ENCODE measurements at places on chromosomes 2 and 18.

- DNase-seq, result no peak
Observed at GRCh38 chr2:113136828-113137775, 9.7 kb downstream of the IL1RN start.

GRCh38 chr2:217362710-217363109 is 502.8 kb upstream of the TNP1 start:
- DNase-seq, result no peak

GRCh38 chr18:23735021-23735464 is 45.8 kb downstream of the LAMA3 start:
- DNase-seq, result no peak

GRCh38 chr2:974502-974901 is 23.9 kb downstream of the SNTG2 start:
- no peak for DNase-seq

DNA sequence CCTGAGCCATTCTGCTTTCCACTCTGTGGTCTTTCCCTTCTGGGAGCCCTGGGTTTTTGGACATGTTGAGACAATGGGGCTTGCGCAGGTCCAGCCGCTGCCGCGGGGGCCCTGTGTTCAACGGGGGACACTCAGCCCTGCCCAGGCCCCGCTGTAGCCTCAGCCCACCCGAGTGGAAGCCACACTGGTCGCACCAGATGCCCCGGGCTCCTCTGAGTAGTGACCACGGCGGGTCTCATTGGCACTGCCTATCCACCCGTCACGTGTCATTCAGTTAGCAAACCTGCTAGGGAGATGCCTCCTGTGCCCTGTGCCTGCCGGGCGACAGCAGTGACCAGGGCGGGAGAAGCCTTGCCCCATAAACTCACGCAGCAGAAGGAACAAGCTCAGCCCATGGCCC is 19.1 kb downstream of the D2HGDH start:
- DNase-seq, result no peak

DNA sequence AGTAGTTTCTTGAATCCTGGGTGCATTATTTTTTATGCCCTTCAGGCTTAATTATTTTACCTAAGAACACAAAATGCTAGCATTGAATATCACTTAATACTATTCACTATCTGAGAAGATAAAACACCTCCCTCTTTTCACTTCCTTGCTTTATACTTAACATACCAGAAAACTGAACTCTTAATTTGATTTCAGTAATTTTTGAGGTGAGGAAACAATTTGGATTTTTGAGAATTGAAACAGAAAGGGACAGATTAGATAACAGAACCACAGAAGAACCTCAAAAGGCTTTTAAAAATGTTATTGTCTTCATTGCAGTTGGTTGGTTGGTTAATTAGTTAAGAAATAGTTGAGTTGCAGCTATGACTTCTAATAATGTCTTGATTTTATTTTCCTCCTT is 69.5 kb downstream of the GPD2 start:
- DNase-seq, result no peak

GRCh38 chr2:196951973-196952372 is 25.5 kb upstream of the PGAP1 start:
- DNase-seq, result no peak

DNA sequence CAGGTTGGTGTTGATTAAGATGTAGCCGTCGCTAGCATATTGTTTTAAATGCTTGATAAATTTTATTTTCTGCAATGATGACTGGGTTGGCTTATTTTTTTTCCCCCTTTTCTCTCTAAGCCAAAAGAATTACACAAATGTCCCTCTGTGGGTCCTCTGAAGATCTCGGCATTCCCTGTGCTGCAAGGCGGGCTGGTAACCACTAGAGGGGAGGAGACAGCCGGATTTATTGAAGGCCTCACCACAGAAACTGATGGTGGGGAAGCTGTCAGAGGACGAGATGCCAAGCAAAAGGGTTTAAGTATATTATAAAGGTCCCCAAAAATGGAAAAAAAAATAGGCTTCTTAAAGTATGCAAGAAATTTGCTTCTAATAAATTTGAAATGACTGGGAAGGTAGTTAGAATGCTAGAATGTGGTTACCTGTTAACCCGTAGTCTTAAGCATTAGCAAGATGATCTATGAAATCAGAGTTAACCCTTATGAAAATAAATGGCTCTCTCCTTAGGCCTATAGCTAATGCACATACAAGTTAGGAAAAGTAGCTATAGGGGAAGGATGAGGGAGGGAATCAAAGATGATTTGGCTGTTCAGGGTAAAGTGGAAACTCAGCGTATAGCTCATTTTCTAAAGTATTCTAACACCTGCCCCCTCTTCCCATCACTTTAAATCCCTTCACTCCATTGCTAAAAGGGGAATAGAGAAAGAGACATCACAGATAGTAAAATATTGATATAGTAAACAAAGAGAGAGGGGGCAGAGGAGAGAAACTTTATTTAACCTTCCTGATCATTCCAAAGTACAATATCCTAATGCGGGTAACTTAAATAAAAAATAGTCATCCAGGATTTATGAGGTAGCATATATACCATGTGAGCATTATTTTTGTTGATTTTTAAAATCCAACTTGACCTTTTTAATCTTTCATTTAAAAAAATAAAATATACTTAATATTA is 894.5 kb upstream of the POU3F3 start:
- DNase-seq, result no peak

GRCh38 chr2:239222312-239222660 is 178.5 kb downstream of the HDAC4 start:
- DNase-seq, result no peak

DNA sequence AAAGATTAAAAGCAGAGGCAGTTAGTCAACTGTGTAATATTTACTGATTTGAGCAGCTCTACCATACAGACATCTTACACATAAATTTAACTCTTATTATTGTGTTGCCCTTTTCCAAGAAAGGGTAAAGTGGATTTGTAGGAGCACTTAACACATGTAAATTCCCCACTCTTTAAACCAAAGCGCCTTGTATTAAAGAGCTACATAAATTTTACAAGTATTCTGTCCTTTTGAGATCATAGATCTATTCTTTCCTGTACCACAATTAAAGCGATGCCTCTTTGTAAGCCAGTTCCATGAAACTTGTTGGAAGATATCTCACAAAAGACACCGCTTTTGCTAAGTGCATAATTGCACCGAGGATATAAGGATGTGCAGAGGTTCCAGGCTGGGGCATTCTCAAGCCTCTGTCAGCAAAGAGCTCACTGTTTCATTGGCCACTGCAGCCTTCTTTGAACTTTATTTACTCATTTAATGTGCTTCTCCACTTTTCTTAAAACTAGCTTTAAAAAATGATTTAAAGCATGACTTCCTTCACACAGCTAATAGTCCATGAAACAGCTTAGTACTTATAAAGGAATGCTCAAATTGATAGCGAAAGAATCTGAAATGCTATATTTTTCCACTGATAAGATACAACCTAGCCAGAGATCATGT is 520.0 kb upstream of the TCF4 start:
- DNase-seq, result no peak

All from effector CD8-positive, alpha-beta T cell (primary cell).